ENCODE measurements at places on chromosomes 1 and 21. TPM values are rescaled to one million over a fixed set of nuclear protein-coding genes. Genes with fewer than 3 reads are reported as not detected.
A peak's percentile ranks its signal among the peaks of the same experiment; 100 is the strongest.

DNA sequence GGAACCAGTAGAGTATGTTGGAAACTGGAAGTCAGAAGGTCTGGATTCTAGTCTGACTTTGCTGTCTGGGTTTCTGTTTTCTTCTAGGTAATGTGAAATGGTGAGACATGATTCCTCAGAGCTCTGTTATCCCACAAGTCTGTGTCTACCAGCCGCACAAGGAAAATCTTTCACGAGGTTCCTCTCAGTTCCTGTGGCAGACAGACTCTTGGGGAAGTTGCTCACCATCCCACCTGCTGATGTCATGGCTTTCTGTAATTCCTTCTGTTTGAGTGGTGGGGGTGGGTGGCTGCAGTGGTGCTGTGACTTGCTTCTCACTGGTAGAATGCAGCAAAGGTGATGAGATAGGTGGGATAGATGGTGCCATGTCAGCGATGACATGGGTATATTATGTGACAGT is 17.1 kb upstream of the SCMH1 start:
- H3K4me3 ChIP-seq: no peak overlapping the region
- H3K4me1 ChIP-seq: no peaks in the 10 kb centered on the region
- no peaks in the 10 kb centered on the region for H3K36me3 ChIP-seq
- H3K27me3 ChIP-seq: no peaks in the 10 kb centered on the region
- no peak for DNase-seq
- H3K27ac ChIP-seq: no peak overlapping the region

GRCh38 chr1:19346026-19346425 is 33.9 kb downstream of the SLC66A1 start:
- H3K27ac ChIP-seq: peak overlapping the region; percentile 17
- DNase-seq: no peak
- H3K4me3 ChIP-seq: no peak overlapping the region
- H3K27me3 ChIP-seq: no peaks in the 10 kb centered on the region
- 0 out of 2 replicates have a peak, but pooled peaks cover 3% of the 10 kb centered on the region for H3K4me1 ChIP-seq
- H3K36me3 ChIP-seq: peaks cover under 1% of the 10 kb centered on the region

DNA sequence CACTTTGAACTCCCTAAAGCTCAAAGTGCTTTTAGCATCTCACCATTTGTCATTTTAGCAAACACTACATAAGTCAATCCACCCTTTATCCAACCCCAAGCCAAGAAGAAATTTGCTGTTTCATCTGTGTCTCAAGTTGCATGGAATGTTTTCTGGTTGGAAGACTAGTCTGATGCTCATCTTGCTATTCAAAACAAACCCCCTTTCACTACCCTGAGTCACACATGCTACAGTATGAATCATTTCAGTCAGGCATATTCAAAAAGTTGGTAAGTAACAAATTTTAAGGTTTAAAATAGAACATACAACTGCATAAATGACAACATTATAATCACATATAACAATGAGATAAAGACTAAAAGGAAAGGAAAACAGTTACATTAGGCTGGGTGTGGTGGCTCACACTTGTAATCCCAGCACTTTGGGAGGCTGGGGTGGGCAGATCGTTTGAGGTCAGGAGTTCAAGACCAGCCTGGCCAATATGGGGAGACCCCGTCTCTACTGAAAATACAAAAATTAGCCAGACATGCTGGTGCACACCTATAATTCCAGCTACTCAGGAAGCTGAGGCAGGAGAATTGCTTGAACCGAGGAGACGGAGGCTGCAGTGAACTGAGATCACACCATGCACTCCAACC is 38.7 kb downstream of the DSTYK start:
- no peak overlapping the region for H3K27ac ChIP-seq
- no peaks in the 10 kb centered on the region for H3K36me3 ChIP-seq
- H3K4me3 ChIP-seq: no peak overlapping the region
- no peaks in the 10 kb centered on the region for H3K27me3 ChIP-seq
- peak; percentile 64 for DNase-seq

DNA sequence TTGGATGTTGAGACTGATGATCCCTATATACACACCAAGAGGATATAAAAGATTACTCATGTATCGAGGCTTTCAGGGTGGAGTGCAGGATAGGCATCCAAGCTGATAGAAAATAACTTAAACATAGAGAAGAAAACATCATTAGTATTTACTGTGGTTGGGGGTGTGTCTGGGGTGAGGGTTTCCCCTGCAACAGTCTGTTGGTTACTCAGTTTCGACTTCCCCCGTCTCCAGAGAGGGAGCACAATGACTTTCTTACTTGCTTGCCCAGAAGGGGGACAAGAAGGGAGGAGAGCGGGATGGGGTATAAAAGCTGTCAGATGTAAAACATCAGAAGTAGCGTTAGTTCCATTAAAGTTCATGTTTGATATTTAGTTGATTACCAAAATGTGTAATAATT is 717.4 kb upstream of the ZP4 start:
- H3K27me3 ChIP-seq: no peaks in the 10 kb centered on the region
- no peak overlapping the region for H3K4me3 ChIP-seq
- H3K36me3 ChIP-seq: no peaks in the 10 kb centered on the region
- H3K4me1 ChIP-seq: no peaks in the 10 kb centered on the region
- no peak for DNase-seq

VANGL2 gene
- total RNA-seq: 0.10 TPM

DNA sequence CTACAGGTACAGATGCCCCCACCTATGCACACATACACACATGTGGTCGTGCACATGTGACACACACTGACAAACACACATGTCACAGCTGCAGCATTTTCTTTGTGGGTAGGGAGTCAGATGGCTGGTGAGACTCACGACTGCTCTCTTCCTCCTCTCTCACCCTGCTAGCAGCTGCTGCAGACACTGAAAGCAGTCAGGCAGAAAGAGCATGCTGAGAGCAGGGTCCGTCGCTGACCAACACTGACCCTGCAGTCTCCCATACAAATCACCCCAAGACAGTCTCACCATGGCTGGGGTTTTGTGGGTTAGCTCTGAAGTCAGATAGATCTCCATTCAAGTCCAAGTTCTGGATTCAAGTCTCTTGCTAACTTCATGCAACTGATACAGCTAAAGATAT is 188.3 kb downstream of the ASTN1 start:
- H3K27me3 ChIP-seq: no peaks in the 10 kb centered on the region
- H3K36me3 ChIP-seq: no peaks in the 10 kb centered on the region
- no peak overlapping the region for H3K27ac ChIP-seq

KPNA6 gene
- total RNA-seq: 116 TPM

DNA sequence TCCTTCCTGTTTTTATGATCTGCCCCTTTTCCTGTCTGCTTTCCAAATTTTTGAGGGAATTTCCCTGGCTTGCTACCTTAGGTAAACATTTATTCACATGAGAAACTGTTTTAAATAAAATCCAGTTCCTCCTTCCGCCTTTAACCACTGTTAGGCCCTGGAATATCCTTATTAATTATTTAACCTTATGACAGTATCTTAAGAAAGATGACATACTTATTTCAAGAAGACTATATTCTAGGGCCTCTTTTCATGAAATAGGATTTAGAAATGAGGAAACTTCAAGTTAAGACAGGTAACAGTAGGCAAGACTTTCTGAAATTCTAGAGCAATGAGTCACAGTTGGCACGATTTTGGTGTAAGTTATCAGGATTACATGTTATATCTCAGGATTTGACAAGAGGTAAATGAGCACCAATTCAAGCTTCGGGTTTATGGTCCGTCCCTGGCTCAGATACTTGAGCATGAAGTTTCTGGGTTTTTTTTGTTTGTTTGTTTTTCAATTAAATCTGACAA is 2.0 kb upstream of the TNFSF18 start:
- H3K4me1 ChIP-seq: no peaks in the 10 kb centered on the region
- no peak overlapping the region for H3K27ac ChIP-seq
- no peak overlapping the region for H3K4me3 ChIP-seq
- no peaks in the 10 kb centered on the region for H3K36me3 ChIP-seq
- DNase-seq: no peak
- H3K27me3 ChIP-seq: no peaks in the 10 kb centered on the region

DNA sequence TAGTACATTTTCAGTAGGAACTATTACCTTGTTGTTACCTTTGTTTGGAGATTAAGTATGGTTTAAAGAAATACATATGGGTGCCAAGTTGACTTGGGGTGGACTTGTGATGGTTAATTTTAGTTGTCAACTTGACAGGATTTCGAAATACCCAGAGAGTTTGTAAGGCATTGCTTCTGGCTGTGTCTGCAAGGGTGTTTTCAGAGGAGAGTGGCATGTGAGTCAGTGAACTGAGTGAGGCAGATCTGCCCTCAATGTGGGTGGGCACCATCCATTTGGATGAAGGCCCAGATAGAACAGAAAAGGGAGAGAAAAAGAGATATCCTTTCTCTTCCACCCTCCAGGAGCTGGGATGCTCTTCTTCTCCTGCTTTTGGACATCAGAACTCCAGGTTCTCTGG is 315.5 kb downstream of the GPATCH2 start:
- no peaks in the 10 kb centered on the region for H3K36me3 ChIP-seq
- no peaks in the 10 kb centered on the region for H3K4me1 ChIP-seq
- H3K27me3 ChIP-seq: no peaks in the 10 kb centered on the region

DNA sequence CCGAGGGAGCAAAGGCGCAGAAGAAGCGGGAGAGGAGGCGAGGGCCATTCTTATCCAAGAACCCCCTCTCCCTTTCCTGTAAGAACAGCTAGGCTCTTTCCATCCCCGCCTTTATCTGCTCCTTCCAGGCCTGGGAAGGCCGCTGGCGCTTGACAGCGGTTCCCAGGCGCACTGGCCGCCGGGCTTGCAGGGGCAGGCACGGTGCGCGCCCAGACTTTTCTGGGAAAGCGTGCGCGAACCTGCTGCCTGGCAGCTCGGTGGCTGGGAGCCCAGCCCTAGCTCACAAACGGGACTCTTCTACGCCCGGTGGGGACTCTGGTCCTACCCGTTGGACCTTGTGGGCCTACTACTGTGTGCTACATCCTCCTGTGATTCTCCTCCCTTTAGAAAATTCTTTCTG is 8.8 kb upstream of the IFNLR1 start:
- H3K27ac ChIP-seq: no peak overlapping the region
- H3K27me3 ChIP-seq: no peaks in the 10 kb centered on the region
- no peak for DNase-seq
- H3K4me1 ChIP-seq: no peaks in the 10 kb centered on the region
- no peak overlapping the region for H3K4me3 ChIP-seq

DNA sequence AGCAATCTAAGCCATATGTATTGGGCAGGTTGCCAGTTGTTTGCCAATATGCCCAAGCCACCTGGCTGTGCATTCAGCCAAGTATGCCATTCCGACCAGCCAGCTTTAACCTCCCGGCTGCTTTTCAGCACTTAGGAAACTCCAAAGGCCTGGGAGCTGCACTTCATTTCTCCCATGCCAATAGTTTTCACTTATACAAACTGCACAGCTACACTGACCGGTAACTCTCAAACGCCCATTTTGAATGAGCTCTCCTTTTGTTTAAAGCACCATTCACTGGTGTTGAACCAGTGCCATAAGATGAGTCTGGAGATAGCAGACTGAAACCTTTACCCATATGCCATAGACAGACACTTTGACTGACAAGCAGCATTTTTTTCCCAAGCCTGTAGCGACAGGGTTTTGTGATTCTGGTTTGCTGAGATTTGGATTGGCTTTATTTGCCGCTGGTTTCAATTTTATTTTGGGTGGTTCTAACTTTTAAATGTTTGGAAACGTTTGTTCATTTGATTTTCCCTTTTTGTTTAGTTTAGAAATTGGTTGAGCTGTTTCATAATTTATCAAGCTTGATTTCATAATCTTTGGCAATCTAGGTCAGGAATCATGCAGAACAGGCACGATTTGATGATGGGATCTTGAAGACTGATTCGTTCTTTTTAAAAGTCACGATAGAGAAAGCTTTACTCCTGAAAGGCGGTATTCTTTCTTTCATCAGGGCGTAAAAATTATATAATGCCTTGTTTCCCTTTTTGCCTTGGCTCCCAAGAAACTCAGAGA is 144.6 kb downstream of the NFIA start:
- H3K27me3 ChIP-seq: no peaks in the 10 kb centered on the region
- H3K27ac ChIP-seq: no peak overlapping the region
- no peaks in the 10 kb centered on the region for H3K36me3 ChIP-seq
- no peak for DNase-seq
- no peaks in the 10 kb centered on the region for H3K4me1 ChIP-seq
- H3K4me3 ChIP-seq: no peak overlapping the region

GRCh38 chr1:43851561-43852338 is 81.9 kb upstream of the ARTN start:
- H3K36me3 ChIP-seq: no peaks in the 10 kb centered on the region
- no peak overlapping the region for H3K4me3 ChIP-seq
- H3K27me3 ChIP-seq: no peaks in the 10 kb centered on the region
- peaks cover 12% of the 10 kb centered on the region for H3K4me1 ChIP-seq

SHE gene
- total RNA-seq: 0.03 TPM

- H3K27me3 ChIP-seq: no peaks in the 10 kb centered on the region
- no peaks in the 10 kb centered on the region for H3K4me1 ChIP-seq
- H3K27ac ChIP-seq: no peak overlapping the region
- no peaks in the 10 kb centered on the region for H3K36me3 ChIP-seq
- H3K4me3 ChIP-seq: no peak overlapping the region
Measured at GRCh38 chr1:107531065-107531908, 390.4 kb downstream of the NTNG1 start.

- no peaks in the 10 kb centered on the region for H3K36me3 ChIP-seq
- DNase-seq: no peak
- no peak overlapping the region for H3K4me3 ChIP-seq
- no peak overlapping the region for H3K27ac ChIP-seq
Measured at GRCh38 chr1:80607064-80607463, 1193.7 kb upstream of the ADGRL2 start.

GRCh38 chr1:111746614-111746999 is 7.4 kb upstream of the INKA2 start:
- DNase-seq: no peak
- H3K36me3 ChIP-seq: no peaks in the 10 kb centered on the region
- H3K4me1 ChIP-seq: no peaks in the 10 kb centered on the region
- no peak overlapping the region for H3K4me3 ChIP-seq
- H3K27ac ChIP-seq: no peak overlapping the region

C1orf122 gene
- 77.2 TPM for total RNA-seq

All from Panc1 (cell line).